Right cardiac atrium (tissue), 5 donors: ENCODE measurements at places on chromosomes 4 and X.

DNA sequence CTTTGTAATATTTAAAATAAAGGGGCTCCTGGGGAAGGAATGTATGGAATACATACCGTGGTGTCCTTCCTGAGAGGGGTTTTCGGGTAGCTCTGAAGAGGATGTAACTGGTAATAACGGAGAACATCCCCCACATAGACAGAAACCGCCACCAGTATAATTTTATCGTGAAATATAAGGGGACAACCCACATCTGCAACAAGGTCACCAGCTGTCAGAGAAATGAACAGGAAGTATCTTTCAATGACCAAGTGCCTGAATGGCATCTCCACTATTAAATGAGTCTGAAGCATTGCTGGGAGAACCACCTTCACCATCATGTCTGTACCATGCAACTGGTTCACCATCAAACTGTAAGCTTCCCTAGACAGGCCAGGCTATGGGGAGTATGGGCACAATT, 31.7 kb downstream of the RNF175 start:
- no peak for DNase-seq

- DNase-seq: no peak
Observed at GRCh38 chrX:13109817-13110216, 65.4 kb upstream of the FAM9C start.

- DNase-seq: no peak
Observed at GRCh38 chr4:182819751-182820150, 97.4 kb downstream of the DCTD start.

GRCh38 chrX:70044541-70045245, 5.0 kb downstream of the AWAT2 start:
- DNase-seq: no peak

DNA sequence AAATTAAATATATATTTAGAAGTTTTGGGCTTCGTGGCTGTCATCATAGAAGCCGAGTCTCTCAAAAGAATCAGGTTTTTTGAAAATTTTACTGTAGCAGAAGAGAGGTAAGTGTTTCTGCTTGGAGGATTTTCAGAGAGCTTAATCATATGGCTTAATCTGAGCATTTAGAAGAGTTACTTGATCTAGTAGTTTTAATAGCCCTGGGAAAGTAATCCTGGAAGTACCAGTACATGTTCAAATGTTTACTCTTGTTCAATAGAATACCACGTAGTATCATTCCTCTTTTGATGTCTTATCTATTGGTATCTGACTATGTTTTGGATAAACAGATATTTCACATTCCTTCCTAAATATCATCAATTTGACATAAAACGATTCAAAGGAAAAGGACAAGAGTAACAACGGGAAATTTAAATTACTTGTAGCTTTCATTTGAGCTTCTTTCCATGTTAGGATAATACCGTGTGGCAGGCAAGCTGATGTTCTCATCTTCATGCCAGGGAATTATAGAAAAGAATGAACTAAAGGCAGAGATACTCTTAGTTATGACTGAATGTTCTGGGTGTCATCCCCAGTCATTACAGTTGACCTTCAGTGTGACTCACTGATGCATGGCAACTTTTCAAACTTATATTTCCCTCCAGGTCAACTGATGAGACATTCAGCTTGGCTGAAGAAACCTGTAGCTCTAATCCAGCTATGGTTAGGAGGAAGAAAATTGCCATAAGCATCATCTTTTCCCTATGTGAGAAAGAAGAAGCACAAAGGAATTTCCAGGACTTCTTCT, 89.8 kb downstream of the FNIP2 start:
- no peak for DNase-seq
